ENCODE measurements at places on chromosomes 5 and 9.

DNA sequence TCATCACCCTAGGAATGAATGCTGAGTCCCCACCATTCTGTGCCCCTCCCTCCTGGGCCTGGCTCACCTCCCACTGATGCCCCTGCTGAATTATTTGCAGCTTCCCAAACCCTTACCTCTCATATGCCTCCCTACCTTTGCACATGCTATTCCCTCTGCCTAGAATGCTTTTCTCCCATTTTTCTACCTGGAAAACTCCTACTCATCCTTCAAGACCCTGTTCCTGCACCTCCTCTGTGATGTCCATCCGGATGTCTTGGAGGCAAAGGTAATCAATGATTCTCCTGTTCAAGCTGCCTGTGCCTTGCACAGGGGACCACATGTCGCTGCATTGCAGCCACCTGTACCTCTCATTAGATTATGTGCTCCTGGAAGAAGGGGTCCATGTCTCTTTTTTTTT lies 104.8 kb upstream of the LMX1B start:
- no peak for DNase-seq

GRCh38 chr5:67319935-67320725 lies 123.5 kb upstream of the CD180 start:
- no peak for DNase-seq

DNA sequence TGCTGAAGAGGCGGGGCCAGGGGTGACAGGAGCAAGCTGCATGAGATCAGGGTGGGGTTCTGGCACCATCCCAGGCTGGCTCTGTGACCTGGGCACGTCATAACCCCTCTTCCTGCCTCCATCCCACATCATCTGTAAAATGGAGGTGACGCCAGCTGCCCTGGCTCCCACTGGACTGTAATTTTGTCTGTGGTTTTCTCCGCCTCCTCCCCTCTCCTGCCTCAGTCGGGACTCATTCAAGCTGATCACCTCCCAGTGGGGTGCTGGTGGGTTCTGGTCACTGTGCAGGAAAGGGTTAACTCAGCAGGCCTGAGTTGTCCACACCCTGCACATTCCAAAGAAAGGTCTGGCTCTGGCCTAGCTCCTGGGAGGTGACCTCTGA lies 128.2 kb downstream of the RXRA start:
- DNase-seq: no peak

DNA sequence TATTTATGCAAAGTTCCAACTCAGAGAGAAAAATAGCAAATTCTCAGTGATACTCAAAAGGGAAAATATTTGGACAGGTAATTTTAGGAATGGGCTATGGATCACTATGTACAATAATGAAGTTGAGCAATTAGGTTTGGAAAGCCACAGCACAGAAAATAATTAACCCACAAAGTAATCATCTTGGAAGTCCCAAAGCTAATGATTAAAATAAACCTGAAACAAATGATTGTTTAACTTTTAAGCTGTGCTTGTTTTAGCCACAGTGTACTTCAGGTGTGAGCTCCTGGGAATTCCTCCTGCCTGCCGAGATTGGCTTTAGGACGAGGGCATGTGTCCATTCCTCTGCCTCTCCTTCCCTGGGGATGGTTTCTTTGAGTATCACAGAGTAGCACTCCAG lies 403.9 kb downstream of the ZSWIM6 start:
- DNase-seq: no peak

- no peak for DNase-seq
These were observed 1183.0 kb downstream of the MAT2B start for GRCh38 chr5:164688437-164688836.

DNA sequence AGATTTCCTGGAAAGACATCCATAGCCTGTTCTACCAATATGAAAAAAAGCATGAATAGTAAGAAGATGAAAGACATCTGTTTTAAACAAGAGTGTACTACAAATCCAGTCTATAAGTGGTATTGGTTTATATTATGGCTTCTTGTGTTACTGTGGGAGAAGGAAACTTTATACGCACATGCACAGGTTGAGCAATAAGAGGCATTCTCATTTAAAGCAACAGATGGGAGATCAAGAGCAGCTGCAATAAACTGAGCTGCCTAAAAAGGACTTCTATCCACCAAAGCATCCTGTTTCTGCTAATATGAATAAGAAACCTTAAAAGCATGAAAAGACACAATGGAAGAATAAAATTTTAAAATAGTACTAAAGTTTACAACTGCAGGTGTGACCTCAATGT lies 8.6 kb upstream of the PCDHB1 start:
- DNase-seq: no peak

DNA sequence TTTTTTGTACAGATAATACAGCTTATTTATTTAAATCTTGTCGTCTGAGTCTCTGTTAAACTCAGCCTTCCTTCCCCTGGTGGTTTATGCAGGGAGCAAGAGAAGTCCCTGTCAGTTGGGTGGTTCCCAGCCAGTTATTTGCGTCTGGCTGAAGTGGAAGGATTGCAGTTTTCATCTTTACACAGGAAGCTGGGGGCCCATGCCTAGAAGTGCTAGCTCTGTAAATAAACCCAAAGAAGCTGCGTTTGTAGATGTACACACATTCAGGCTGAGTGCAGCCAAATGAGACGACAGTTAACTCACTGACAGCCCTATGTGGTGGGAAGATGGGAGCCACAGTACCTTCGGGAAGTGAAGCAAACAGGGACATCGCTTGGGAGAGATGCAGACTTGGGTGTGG lies 122.1 kb downstream of the SAXO1 start:
- no peak for DNase-seq

DNA sequence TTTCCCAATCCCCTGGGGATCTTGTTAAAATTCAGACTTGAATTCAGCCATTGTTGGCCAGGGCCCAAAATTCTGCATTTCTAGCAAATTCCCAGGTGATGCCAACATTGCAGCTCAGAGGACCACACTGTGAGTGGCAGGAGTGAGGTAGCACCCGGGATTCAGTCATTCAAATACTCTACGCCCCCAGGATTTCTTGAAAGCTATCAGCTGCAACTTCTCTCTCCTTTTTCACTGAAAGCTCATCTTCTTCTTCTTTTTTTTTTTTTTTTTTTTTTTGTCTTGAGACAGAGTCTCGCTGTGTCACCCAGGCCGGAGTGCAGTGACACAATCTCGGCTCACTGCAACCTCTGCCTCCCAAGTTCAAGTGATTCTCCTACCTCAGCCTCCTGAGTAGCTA lies 19.3 kb upstream of the ANKH start:
- DNase-seq: no peak

DNA sequence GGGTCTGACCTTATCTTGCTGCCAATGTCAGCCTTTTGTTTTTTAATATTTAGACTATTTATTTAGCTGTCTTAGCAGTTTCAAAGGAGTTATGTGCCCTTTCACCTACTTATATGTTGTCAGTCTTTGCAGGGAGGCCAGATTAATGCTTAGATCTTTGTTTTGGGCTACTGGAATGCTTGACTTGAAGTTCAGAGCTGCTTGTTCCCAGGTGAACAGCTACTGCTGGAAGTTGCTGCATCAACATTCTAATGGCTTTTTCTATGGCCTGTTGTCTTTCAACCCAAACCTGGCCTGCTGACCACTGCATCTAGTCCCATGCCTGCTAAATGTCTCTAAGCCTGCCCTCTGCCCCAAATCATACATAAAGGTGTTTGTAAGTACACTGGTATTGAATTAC lies 3.0 kb downstream of the SLC22A5 start:
- DNase-seq: no peak

DNA sequence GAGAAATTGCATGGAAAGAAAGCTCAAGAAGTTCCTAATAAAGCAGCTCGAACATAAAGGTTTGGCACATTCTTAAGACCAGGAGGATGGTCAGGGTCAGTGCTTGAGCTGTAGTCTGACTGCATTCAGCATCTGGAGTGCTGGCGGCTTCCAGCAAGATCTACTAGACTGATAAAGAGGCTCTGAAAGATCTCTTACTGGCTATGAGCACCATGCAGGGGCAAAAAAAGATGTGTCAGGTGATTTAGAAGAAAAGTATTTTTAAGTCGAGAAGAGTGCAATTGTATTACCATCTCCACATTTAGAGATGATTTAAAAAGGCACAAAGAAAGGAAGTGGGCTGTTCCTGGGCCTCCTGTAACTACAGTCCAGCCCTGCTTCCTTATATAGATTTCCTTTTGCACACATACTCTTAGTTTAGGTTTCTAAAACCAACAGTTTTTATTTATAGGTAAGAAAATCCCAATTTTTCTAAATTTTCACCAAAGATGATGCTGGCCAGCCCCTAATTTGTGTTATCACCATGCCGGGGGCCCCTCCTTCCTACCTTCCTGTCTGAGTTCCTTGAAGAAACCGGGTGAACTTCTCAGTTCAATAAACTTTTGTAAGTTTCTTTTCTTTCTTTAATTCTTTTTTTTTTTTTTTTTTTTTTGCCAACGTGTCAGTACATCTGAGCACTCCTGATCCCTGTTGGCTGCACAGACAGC lies 65.9 kb upstream of the PLPP1 start:
- no peak for DNase-seq

DNA sequence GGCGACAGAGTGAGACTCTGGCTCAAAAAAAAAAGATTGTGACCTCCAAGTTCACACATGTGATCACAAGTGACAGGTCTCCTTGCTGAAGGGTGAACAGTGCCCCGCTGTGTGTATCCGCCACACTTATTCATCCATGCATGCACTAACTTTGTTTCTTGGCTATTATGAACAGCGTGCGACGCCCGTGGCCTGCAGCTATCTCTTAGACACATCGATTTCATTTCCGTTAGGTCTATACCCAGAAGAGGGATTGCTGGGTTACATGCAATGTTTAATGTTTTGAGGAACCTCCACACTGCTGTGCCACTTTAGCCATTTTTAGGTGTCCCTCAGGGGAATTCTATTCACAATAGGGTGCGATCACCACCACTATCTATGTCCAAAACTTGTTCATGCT lies 12.1 kb upstream of the EGFL7 start:
- DNase-seq: no peak

DNA sequence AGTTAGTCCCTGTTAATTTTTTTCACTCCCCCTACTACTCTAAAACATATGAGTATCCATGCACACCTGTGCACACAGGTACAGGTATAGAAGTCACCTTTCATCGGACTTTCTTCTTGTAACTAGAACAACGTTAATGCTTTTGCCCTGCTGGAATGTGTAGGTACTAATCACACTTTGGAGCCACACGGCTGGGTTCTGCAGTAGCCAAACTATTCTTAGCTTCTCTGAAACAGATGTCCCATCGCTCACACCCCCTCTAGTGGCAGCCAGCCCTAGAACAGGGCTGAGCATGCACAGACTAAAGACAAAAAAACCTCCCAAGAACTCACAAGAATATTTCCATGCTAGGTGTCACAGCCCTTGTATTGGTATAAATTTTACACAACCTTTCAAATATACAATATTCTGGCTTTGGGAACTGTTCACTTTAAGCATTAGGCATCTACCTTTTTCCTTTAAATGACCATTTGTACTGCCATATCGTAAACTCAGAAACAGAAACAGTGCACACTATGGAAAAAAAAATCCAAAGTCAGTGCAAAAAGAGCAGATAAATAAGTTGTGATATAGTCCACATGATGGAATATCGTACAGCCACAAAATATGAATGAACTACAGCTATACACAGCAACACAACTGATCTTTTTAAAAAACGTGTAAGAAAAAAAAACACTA lies 64.0 kb downstream of the RETREG1 start:
- peak; percentile 62 for DNase-seq

DNA sequence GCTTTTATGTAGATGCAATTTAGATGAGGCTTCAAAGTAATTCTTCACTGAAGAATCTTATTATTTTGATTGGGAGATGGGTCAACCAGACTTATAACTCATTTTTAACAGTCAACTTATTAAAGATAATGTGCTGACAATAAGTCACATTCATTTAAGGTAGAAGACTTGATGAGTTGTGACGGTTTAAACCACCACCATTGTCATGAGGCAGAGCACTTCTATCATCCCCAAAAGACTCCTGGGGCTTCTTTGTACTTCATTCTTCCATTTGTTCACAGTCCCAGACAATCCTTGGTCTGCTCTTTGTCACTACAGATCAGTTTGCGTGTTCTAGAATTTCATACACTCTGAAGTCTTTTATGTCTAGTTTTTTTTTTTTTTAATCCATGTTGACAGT lies 346.1 kb downstream of the RASEF start:
- DNase-seq: no peak

GRCh38 chr9:81628897-81629296 lies 60.5 kb downstream of the TLE1 start:
- DNase-seq: no peak

DNA sequence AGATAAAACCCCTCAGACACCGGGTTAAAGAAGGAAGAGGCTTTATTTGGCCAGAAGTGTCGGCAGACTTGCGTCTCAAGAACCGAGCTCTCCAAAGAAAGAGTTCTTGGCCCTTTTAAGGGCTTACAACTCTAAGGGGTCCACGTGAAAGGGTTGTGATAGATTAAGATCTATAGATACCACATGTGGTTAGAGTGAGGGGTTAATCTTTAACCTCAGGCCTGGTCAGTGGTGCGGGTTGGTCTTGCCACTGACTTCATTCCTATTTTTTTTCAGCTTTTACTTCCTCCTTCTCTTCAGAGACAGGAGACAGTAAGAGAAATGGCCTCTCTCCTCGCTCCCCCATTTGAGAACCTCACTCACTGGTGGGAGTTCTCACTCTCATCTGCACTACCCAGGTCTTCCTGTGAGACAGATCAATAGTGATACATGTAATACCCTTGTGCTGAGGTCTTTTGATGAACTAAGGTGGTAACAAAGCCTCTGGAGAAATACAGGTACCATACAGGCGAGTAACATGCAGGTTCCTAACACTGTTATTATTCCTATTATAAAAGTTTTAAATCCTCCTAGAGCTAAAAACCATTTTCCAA lies 52.4 kb upstream of the COX7C start:
- no peak for DNase-seq

- DNase-seq: no peak
These were observed 453 bp downstream of the CPEB4 start for GRCh38 chr5:173888473-173889131.

- no peak for DNase-seq
These were observed 41.8 kb upstream of the LRRC70 start for GRCh38 chr5:62536783-62537182.

DNA sequence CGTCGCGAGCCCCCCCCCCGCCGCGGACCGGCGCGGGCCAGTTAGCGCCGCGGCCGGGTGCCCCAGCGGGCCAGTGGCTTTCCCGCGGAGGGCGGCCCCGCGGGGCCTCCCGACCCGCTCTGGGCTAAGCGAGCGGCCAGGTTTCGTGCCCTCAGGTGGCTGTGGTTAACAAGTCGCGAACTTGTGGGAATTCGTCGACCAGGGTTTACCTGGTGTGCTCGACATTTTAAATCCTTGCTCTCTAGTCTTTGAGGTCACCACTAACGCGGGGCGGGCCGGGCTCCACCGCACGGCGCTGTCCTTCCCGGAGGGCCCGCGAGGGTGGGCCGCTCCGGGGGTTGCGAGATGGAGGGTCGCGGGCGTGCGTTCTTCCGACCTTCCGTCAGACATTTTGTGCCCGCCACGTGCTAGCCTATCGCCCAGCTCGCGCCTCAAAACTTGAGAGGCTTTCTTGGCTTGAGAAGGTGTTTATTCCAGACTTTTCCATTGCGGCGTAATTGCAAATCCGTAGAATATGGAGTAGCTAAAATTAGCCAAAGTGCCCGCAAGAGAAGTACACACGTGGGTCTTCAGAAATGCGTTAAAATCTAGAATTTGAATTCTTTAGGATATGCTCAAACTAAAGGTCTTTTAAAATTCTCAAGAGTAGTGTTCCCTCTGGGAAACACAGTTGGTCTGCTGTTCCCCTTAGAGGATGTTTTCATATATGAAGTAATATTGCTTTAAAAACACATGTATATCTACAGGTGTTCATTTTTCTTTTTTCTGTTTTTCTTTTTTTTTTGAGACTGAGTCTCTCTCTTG lies 2.1 kb downstream of the ANP32B start:
- DNase-seq: no peak

- DNase-seq: no peak
These were observed 154.1 kb upstream of the CD180 start for GRCh38 chr5:67350618-67351201.

- DNase-seq: no peak
These were observed 160.8 kb upstream of the IER5L start for GRCh38 chr9:129338724-129339430.

Measured in germinal center (tissue), 1 donor.